CMK (cell line): ENCODE measurements at places on chromosomes 7 and 10.

- DNase-seq, result no peak
These were observed 54.9 kb downstream of the HK1 start for GRCh38 chr10:69333205-69333604.

GRCh38 chr7:158887594-158887993 lies 31.2 kb downstream of the DYNC2I1 start:
- no peak for DNase-seq

- no peak for DNase-seq
These were observed 31.9 kb upstream of the HPS1 start for GRCh38 chr10:98478430-98479222.

DNA sequence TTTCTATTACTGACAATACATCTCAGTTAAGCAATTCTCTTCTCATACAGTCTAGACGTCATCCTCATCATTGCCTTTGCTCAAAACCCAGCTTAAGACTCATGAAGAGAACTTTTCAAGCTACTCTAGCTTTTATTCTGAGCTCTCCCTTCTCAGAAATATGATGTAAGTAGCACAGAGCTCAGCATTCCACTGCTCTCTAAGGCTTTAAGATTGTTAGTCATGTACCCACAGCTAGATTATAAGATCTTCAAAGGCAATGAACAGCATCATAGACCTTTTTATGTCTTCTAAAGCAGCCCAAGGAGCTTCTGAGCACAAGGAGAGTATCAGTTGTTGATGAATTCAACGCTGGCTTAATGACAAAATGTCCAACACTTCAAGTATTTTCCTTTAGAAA lies 119.3 kb downstream of the NRP1 start:
- DNase-seq, result no peak

DNA sequence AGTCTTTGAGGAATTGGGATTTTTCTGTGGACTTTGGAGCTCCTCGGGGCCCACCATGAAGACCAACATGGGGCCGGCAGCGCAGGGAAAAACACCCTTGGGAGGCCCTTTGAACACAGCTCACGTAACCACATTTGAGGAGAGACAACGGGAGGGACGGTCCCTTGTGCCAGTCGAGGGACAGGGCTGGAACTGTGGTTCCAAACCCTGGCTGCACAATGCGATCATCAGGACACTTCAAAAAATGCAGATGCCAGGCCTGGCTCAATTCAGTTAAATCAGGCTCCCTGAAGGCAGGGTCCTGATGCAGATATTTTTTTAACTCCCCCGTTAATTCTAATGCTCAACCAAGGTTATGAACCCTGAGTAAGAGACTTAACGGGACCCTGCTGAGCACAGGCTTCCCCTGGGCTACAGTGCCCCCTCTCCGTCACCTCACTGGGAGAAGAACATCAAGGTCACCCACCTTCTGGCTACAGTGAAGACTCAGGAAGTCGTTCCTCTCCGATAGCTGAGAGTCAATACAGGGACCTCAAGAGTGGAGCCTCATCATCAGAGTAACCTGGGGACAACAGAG lies 30.4 kb downstream of the LYZL1 start:
- DNase-seq, result no peak
